SW 1271 (cell line): ENCODE measurements at places on chromosomes 2 and 18.

DNA sequence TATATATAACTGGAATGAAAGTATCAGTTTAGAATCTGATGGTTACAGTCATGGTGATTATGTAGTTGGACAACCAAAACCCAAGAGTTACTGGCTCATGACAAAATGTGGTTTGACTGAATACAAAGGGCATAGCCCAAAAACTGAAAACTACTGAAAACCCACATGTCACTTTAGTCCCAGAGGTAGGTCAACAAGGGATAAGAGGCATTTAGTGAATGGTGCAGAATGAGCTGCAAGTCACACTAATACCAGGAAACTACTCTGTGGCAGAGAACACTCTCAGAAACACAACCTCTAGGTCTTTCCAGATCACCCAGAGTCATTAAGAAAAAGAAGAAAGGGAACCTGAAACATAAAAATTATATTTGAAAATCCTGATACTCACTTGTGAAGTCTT lies 154.5 kb downstream of the AGPS start:
- no peak for DNase-seq

DNA sequence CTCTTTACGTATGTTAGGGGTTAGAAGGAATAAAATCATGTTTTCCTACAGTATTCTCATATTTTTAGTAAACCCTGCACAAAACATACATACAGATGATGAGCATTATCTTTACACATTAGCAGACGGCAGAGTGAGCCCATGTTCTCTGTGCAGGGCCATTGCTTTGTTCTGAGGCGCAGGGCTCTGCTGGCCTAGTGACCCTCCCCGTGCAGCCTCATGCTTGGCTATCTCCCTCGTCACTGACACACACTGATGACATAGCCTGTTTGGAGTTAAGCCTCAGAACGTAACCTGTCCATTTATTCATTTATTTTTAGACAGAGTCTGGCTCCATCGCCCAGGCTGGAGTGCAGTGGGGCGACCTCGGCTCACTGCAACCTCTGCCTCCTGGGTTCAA lies 115.9 kb upstream of the FOSL2 start:
- DNase-seq: no peak

DNA sequence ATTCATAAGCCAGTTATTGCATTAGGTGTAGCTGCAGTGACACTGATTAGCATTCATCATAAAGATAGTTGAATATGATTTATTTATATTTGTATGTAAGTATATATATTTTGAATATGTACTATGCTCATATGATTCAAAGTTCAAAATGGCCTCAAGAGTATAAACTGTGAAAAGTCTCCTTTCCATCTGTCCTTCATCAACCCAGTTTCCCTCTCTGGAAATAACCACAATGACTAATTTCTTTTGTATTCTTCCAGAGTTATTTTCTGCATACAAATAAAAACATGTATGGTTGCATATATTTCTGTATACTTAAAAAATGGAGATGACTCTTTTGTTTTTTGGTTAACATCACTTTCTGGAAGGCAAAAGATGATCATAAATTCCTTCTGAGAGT lies 95.2 kb downstream of the CAMKMT start:
- DNase-seq: no peak

GRCh38 chr2:217062768-217063167 lies 202.9 kb upstream of the TNP1 start:
- no peak for DNase-seq

DNA sequence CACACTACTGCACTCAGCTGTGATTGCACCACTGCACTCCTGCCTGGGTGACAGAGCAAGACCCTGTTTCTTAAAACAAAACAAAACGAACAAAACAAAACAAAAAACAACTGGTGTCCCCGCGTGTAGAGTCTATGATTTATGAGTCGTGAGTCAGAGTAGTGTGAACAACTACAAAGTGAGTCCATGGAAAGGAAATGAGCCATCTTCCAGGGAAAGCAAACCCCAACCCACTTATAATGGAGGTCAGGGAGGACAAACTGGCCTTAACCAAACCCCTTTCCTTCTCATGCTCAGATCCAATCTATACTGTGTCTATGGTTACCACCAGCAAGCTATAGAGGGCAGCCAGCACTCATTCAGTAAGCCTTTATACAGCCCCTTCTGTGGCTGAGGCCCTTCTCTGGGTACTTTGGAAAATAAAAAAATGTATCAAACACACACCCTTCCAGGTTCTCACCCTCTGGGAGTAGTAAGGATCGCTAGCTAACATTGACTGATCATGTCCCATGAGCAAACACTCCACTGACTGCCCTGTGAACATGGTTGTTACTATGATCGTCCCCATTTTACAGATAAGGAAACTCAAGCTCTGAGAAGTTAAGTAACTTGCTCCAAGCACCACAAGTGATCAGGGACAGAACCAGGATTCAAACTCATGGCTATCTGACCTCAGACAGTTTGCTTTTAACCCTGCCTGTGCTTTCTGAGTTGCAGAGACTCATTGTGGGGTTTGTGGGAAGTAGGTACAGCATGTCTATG lies 24.7 kb upstream of the COLEC12 start:
- no peak for DNase-seq

DNA sequence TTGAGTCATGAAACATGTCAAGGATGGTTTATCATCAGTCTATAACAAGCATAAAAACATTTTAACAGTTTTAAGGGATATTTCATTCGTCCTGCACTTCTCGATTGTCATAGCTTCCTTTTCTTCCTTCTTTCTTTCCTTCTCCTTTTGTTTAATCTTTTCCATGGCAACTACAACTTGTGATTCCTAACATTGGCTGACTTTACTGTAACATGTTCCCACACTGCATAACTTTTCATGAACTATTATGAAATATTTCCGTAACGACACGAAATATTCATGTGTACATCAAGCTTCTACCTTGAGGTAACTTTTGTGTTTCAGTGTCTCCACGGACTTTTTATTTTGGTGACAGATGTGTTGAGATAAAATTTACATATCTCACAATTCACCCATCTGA lies 134.4 kb downstream of the ACTR3 start:
- no peak for DNase-seq

DNA sequence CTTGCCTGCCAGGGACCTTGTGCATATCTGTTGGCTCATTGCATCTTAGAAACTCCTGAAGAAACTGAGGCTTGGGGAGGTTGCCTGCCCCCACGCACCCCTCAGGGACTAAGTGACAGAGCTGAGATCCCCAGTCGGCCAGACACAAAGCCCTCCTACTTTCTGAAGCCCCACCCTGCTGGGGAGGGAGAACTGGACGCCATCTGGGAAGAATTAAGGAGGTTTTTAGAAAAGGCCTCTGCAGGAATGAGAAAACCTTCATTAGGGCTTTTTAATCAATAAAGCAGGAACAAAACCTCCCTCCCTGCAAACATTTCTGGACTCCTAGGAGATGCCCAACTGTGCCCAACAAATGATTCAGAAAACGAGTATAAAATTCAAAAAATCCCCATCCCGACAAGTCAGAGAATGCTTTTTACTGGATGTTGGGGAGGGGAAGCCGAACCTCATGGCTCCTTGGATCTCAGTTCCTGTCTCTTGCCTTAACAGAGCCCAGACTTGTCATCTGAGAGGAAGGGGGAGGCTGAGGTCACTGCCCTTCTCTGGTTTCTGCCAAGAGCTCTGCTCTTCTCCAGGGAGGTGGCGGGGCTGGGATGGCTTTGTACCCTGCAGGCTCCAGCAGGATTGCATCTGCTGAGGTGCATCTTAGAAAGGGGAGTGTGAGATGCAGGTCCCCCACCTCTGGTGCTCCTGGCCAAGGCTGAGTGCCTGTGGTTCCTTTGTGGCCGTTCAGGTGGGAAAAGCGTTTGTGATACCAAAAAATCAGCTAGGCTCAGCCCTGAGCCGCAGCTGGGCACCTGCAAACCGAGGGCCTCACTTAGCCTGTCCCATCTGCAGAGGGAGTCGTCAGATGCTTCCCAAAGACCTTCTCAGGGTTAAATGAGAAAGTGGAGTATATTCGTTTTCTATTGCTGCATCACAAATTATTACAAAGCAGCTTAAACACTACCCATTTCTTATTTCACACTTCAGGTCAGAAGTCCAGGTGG lies 142.4 kb downstream of the ZFP36L2 start:
- no peak for DNase-seq

- DNase-seq: no peak
Observed at GRCh38 chr2:21291426-21291825, 167.7 kb downstream of the TDRD15 start.

GRCh38 chr18:25737710-25738311 lies 352.6 kb downstream of the SS18 start:
- DNase-seq: no peak

GRCh38 chr2:218400930-218401881 lies 1.5 kb downstream of the CTDSP1 start:
- DNase-seq: no peak

DNA sequence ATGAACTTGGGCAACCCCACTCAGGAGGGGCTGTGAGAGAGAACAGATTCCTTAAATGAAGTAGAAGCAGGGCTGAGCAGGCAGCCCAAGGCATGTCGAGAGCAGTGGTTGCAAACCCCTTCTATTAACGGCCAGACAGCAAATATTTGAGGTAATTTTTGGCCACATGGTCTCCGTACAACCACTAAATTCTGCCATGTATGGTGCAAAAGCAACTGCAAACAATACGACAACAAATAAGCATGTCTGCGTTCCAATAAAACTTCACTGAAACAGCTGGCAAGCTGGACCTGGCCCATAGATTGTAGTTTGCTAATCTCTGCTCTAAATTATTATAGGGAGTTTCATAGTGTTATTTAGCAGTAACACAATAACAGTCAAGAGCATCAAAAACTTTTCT lies 217.0 kb upstream of the ZNF521 start:
- no peak for DNase-seq

- no peak for DNase-seq
Observed at GRCh38 chr18:11969904-11970835, 11.1 kb upstream of the IMPA2 start.

GRCh38 chr2:215517391-215517790 lies 81.5 kb upstream of the FN1 start:
- DNase-seq: no peak

GRCh38 chr2:122966461-122966860 lies 1058.6 kb upstream of the CNTNAP5 start:
- DNase-seq: no peak

GRCh38 chr2:15561574-15562344 lies 625 bp upstream of the NBAS start:
- DNase-seq: no peak

DNA sequence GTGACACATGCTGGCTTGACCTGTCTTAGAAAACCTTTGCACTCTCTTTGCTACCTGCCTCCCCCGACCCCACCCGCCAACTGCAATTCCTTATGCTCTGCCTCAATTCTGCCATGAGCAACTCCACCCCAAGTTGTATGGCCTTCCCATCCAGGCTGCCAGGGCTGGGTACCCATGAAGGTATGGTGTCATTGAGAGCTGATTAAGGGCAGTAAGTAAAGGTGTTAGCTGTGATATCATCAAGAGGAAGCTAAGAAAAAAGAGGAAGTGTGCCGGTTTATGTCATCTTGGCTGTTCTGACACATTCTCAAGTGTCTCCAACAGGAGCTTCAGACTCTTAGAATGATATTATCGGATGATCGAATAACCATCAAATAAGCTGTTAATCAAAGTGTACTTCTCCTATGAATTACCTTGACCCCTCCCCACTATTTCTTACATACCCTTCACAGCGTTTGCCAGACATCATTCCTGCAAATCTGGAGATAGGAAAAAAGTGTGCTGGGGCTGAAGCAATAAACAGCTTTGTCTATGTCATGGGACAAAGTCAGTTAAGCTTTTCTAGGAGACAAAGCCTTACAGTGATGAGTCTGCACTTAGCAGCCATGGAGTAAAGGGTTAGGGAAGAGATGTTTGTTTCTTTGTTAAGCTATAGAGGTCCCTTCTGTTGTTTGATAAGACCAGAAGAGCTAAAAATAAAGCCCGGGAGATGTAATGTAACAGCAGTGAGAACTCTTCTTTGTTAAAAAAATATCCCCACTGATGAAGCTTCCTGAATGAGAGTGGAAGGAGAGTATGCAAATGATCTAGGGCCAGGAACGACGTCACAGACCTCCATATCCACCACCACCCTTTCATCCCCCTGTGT lies 40.4 kb upstream of the SMAD2 start:
- DNase-seq: no peak

DNA sequence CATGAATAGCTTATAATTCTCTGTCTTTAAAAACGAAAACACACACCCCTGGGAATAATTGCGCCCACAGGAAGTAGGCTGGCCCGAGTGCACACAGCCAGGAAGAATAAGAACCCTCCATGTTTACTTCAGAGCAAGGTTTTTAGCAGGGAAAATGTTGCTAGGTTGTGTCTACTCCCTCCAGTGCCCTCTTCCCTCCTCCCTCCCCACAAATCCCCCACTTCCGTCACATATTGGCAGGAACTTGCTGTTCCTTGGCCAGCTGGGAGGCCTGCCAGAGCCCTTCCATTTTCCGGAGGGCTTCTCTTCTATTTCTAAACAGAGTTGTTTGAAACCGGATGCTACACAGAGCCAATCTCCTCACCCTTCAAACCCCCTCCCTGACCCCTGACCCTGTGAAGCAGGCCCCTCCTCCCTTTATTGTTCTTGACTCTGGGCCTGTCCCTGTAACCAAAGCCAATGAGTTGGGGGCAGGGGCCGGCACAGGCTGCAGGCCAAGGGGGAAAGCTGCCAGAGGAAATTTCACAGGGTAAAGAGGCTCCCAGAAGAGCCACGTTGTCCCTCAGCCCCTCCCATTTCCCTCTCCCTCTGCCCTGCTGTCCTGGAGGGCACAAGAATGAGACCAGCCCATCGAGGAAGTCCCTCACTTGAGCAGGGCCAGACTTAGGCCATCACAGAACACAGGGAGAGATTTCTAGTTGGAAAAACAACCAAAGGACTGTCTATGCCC lies 49.8 kb upstream of the LGALSL start:
- no peak for DNase-seq

- no peak for DNase-seq
Observed at GRCh38 chr2:236819275-236820002, 249.8 kb downstream of the ACKR3 start.

DNA sequence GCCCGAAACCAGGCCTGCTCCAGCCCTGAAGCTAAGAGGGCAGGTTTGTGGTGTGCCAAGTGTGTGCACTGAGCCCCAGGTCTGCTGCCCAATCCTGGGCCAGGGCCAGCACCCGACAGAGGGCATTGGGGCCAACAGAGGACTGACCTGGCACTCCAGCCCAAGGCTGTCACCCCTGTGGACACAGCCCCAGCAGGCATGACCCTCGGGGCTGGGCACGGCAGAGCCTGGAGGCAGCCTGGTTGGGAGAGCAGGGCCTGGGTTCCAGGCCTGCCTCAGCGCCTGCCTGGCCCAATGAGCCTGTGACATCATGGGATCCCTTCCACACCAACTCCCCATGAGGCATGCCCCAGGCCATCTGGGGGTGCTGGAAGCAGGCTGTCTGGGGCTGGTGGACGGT lies 10.8 kb upstream of the SNED1 start:
- DNase-seq: no peak

- peak; percentile 91 for DNase-seq
Observed at GRCh38 chr2:235021752-235022151, 69.9 kb downstream of the SH3BP4 start.

GRCh38 chr2:233801357-233802131 lies 23.4 kb downstream of the MROH2A start:
- DNase-seq: no peak
